ENCODE measurements at places on chromosomes 2 and 18.

- no peak for DNase-seq
Measured at GRCh38 chr2:195319548-195320412, 337.2 kb upstream of the SLC39A10 start.

DNA sequence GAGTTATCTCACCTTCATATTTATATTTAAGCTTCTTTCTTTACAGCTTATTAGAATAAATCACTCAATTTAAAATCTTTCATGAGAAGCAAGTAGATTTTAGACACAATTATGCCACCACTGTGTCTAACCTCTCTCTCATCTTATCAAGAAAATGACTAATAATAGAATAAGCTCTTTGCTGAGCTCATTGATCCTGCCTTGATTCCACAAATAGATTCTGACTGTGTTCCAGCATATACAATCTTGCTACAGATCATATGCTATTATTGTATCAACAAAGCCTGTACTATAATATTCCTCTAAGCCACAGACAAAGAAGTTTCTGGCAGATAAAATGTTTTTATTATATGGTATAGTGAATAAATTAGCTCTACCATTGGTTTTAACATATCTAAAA is 168.7 kb upstream of the GULP1 start:
- no peak for DNase-seq

GRCh38 chr2:128502638-128503246 is 184.1 kb upstream of the HS6ST1 start:
- no peak for DNase-seq

DNA sequence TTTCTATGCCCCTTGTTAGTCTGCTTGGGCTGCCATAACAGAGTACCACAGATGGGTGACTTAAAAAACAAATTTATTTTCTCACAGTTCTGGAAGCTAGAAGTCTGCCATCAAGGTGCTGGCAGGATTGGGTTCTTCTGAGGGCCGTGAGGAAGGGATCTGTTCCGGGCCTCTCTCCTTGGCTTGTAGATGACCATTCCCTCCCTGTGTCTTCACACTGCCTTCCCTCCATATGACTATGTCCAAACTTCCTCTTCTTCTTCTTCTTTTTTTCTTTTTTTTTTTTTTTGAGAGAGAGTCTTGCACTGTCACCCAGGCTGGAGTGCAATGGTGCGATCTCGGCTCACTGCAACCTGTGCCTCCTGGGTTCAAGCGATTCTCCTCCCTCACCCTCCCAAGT is 13.1 kb upstream of the CCNYL1 start:
- peak; percentile 65 for DNase-seq

- no peak for DNase-seq
Measured at GRCh38 chr18:56269958-56270357, 368.4 kb downstream of the TXNL1 start.

Data from MV-4-11 (cell line).